ENCODE measurements at places on chromosomes 5 and 9.

DNA sequence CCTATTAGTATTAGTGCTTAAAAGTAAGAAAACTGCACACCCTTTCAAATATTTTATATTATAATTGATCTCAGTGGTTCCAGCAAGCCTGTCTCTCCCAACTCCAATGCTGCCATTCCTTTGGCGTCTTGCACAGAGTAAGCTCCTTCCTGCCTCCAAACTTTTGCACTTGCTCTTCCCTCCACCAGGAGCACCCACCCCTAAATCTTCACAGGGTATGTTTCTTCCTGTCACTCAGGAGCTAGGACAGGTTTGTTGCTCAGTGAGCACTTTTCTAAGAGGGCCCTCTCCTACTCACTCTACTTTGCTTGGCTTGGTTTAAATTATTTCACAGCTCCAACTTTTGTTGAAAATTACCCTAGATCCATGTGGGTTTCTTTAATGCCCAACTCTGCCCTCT is 189.1 kb upstream of the ADRA1B start:
- no peak for DNase-seq

DNA sequence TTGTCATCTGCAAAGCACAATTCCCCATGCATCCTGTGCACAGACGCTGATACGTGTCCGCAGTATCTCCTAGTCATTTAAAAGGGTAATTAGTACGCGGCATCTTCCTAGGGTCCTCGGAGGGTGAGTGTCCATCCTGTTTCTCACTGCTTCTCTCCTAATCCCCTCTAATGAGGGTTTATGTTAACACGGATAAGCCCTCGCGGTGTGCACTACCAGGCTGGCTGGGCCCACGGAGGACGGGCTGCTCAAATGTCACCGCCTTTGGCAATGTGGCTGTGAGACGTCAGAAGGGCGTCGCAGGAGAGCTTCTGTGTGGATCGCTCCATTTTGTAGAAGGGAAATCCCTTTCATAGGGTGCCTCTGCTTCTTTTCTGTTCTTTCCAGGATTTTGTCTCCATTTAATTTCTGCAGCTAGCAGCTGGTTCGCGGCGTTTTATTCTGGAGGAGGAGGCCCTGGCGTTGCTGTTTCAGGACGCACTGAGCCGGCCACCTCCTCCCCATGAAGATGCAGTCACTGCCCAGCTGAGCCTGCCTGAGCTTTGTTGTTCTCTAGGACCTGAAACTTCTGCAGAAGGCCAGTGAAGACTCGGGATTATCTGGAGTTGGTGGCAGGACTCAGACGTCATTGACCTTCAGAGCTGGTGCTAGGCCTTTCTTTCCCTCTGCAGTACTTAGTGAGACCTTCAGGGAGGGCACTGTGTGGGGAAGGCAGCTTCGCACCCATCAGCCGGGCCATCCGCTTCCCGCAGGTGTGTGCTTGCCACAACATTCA is 326.1 kb upstream of the IRX1 start:
- no peak for DNase-seq

DNA sequence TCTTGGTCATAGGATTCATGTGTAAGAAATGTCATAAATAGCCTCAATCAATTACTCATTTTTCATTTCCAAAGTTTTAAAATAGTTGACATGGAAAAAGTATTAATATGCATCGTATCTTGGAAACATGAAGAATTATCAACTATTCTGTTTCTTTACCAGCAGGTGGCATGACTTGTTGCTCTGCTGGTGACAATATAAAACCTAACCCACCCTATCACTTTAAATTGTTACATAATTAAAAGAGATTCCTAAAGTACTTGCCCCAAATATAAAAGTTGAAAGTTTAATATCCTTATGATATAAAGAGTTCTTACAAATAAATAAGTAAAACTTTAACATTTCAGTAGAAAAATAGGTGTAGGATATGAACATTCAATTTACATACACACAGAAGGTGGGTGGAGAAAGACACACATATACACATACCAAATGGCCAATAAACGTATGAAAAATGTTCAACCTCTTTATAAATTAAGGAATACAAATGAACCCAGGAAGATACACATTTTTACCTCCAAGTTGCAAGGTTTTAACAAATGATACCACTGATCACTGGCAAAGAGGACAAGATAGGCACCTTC is 30.6 kb downstream of the MAP1B start:
- DNase-seq = no peak

- no peak for DNase-seq
Observed at GRCh38 chr5:35954175-35954574, 15.8 kb upstream of the CAPSL start.

DNA sequence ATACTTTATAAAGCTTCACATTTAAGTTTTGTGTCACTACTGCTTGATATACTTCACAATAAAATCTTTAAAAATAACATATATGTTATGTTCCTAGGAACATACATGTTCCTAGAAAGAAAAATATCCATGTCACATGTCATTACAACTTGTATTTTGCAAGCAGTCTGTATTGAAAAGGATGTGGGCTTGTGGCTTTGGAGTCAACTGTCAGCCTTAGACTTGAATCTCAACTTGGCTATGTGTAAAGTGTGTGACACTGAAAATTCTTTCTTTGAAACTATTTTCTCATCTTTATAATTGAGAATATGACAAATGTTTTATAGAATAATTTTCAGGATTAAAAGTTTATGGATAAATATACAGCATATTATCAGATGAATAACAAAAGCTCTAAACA is 273.1 kb downstream of the KIAA0825 start:
- DNase-seq = no peak

DNA sequence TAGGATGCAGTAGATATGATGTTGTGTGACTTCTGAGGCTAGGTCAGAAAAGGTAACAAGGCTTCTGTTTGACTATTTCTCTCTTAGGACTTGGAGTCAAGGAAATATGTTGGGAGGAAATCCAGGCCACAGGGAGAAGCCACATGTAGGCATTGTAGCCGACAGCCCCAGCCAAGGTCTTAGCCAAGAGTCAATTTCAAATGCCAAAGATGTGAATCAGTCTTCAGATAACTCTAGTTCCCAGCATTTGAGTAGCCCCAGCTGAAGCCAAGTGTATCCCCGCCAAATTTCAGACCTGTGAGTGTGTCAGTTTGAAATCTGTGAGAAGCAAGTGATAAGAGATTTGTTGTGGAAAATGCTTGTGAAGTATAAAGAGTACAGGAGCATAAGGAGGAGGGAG is 38.1 kb upstream of the ISL1 start:
- no peak for DNase-seq

GRCh38 chr5:165201771-165202518 is 1696.5 kb downstream of the MAT2B start:
- no peak for DNase-seq

DNA sequence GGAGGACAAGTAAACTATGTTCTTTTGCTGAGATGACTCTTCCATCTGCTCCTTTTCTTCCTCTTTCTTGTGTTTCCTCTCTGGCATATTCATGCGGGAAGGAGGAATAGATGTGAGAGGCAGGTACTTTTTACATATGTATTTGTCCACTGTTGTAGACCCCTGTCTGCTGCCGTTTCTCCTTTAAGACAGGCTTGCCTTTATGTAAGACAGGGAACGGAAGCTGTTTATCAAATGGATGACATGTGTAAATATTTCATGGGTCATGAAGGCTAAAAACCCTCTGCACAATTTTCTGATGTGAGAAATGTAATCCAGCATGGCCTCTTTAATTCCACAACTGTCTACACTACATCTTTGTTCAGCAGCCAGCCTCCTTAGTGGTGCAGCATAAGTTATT is 1525.5 kb upstream of the NUDT12 start:
- no peak for DNase-seq

GRCh38 chr5:148085977-148086705 is 22.4 kb downstream of the SPINK5 start:
- DNase-seq = no peak

DNA sequence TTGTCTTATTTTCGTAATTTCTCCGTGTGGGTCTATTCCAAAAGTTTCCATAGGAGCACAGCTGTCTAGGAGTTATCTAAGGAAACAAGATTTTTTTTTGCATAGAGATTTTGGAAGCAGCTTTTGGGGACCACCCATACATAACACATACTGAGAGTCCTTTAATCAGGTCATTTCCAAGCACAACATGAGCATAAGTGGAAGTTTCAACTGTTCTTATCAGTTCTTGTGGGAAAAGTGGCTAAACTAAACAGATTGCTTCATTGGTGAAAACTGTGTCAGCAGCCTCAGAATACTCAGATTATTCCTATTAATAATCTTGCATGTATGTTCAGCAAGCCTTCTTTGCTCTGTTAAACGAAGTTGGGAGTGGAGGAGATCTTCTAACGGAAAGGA is 153.6 kb upstream of the TYRP1 start:
- DNase-seq = no peak

DNA sequence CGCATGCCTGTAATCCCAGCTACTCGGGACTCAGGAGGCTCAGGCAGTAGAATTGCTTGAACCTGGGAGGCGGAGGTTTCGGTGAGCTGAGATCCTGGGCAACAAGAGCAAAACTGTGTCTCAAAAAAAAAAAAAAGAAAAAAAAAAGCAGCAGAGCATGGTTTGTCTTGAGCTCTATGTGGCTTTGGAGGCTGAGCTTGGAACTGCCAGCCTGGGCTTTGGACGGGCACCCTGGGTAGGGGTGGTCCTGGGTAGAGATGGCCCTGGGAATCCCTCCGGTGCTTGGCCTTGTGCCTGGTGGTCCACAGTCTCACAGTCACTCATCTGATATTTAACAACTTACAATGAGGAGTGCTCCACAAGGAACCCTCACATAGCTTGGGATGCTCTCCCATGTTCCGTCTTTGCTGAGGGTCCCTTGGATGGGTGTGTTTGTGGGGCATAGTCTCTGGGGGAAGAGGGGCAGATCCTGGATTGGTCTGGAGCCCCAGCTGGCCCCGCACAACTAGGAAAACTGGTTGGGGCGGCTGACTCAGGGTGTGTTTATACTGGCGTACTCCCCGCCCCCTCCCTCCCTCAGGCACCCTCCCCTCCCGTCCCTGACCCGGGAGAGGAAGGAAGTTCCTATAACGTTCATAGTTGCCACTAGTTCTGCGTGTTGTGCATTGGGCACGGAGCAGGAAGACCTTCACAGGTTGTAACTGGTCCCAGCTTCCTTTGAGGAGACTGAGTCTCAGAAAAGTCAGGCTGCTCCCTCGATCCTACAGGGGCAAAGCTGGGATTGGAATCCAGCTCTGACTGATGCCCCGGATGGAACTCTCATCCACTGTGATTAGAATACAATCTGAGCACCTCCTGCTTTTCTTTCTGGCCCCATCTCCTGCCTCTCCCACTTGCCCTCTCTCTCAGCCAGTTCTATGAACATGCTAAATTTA is 11.2 kb downstream of the IER5L start:
- DNase-seq = no peak
